ENCODE measurements at places on chromosomes 16 and 17.

DNA sequence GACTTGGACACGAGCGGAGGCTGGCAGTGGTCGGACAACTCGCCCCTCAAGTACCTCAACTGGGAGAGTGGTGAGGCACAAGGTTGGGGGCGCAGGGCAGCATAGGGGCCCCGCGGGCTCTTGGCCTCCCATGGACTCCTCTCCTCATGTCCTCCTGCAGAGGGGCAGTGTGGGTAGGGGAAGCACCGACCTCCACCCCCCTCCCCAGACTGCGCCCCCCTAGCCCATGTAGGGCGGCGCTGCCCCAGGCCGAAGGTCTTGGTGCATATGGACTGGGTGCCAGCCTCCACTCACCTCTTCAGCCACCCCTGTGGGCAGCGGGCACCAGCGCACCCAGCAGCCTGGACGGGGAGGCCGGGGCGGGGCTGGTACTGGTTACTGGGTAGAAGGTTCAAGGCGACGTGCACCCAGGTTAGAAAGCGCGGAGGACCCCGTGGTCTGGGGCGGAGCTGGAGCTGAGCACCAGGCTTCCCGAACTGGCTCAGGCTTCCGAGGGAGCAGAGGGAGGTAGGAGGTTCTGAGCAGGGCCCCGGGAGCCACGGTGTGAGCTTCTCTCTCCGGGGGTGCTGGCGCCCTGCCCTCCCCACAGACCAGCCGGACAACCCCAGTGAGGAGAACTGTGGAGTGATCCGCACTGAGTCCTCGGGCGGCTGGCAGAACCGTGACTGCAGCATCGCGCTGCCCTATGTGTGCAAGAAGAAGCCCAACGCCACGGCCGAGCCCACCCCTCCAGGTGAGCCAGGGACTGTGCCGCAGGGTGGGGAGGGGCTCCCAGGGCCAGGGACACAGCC is 39.5 kb downstream of the MRC2 start:
- DNase-seq = no peak

- DNase-seq = no peak
These were observed 9.3 kb downstream of the SLC47A2 start for GRCh38 chr17:19706791-19707727.

DNA sequence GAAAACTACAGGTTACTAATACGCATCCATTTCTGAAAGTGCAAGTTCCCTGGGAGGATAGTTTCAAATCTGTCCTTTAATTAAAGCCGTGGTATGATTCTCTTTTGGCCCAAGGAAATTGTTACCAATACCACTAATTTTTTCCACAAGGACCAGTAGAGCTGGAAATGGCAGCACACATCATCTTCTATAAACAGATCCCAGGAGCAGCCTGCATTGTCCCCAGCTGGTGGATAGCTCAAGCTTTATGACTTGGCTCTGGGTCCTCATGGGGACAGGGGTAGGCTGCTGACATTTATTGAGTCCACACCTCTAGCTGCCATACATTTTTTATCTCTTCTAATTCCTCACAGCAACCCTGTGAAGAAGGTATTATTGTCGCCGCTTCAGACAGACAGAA is 35.8 kb upstream of the BHLHA9 start:
- DNase-seq = no peak

GRCh38 chr16:84036131-84036530 is 6.5 kb downstream of the SLC38A8 start:
- DNase-seq = no peak

GRCh38 chr16:3577302-3577752 is at the start of gene NLRC3:
NLRC3 (minus strand) TSS chr16:3577403; CDS start chr16:3565036, 12,367 bp downstream.
- DNase-seq = no peak

DNA sequence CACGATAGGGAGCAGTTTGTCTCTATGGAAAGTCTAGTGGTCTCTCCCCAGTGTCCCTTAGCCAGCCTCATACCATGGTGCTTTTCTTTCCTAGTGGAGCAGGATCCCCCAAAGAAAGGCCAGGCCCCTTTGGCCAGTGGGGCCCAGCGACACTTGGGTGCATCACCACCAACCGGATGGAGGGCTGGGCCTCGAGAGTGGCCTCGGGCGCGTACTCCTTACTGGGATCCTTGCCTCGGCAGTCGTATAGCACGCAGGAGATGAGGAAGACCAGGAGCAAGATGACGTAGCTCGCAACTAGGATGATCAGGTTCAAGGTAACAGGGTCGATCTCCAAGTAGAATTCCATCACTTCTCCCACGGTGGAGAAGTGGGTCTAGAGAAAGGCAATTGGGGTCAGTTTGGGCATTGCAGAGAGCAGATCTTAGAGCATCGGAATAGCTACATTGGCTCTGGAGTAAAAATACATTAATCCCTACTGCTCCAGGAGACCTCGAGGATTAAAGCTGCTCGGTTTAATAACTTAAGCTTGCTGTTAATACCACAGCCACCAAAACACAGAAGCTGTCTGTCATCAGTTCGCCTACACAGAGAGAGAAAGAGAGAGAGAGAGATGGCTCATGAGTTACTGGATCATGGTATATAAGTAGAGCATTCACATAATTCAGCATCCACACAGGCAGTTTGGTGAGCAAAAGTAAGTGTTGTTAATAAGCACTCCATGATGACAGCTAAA is at the start of gene SMIM36:
Gene SMIM36, minus strand, starts transcription at position 467 of the 736 bp plus-strand sequence.
- no peak for DNase-seq

DNA sequence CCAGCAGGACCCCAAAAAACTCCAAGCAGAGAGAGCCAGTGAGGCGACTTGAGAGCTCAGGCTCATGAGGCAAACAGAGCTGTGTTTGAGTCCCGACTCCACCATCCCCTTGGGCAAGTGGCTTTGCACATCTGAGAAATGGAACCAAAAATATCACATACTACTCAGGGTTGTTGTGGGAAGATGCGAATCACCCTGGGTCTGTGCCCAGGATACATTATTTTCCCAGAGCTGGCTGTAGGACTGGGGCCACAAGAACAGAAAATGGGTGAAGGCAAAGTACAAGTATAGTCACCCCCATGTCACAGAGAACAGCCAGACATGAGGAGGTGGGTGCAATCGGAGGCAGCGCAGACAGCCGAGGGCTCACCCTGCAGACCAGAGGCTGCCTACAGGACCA is 127.3 kb downstream of the GAS7 start:
- DNase-seq = no peak

- DNase-seq = no peak
These were observed 1.8 kb upstream of the TEX2 start for GRCh38 chr17:64264891-64265290.

DNA sequence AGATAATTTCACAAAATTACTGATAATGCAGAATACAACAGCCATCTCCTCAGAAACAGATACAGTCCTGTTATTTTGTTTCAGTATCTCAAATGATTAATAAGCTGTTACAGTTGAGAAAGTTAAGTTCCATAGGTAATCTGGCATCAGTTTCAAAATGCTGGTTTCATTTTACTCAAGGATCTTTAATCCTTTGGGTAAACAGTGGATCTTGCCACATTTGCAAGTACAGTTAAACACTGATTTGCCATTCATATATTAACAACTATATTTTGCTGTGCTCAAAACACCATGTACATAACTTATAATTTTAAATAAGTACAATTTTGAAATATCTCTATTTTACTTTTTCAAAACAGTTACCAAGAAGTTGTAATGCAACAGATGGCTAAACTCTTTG is 31.2 kb downstream of the RPGRIP1L start:
- no peak for DNase-seq

- peak; percentile 85 for DNase-seq
These were observed 27.7 kb downstream of the SRL start for GRCh38 chr16:4214215-4214621.

- no peak for DNase-seq
These were observed 215.7 kb upstream of the FOXF1 start for GRCh38 chr16:86294535-86295196.

Data from RKO (cell line).